Mucosa of gallbladder (tissue), 1 donor: ENCODE measurements at places on chromosomes 7 and 10. TPM values are rescaled to one million over a fixed set of nuclear protein-coding genes. Genes with fewer than 3 reads are reported as not detected.

DNA sequence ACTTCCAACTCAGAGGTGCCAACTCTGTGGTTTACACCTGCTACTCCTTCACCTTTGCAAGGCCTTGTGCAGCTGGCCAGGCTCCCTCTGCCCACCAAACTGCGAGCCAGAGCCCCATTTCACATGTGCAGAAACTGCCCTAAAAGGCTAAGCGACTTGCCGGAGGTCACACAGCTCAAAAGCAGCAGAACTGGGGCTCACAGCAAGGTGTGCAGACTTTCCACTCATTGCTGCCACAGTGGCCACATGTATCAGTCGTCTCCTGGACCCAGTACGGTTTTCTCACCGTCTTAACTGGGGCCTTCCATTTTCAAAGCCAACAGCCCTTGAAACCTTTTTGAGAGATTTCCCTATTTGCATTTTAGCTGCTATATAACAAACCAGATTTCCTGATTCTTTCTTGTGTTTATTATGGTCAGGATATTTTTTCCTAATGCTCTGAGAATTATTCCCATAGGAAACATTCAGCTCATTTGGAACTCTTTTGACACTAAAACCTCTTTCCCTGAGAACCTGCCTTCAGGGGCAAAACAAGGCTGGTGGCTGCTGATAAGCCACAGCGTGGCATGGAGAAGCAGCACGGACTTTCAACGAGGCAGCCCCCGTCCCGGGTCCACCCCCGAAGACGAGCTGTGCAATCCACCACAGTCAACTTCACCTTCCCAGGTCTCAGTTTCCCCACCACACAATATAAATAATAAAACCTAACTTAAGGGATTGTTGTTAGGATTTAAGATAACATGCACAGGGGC is 29.9 kb downstream of the SORBS1 start:
- DNase-seq = no peak

DNA sequence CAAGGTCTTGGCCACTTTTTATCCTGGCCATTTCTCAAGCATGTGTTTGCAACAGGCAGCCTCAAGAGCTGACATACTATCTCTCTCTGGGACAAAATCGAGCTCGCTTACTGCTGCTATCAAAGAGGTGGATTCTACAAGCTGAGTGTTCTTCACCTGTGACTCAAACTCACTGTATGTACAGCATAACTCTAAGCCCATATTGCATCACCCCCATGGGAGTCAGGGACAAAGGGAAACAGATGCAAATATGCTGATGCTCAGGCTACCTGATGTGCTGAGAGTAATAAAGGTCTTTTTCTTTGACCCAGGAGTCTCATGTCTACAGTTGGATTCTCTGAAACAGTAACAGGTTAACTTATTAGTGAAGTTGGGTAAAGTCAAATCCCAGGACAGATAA is 45.2 kb downstream of the PCLO start:
- no peak for DNase-seq

GRCh38 chr7:47807756-47808155 is 140.5 kb downstream of the PKD1L1 start:
- DNase-seq = no peak

DNA sequence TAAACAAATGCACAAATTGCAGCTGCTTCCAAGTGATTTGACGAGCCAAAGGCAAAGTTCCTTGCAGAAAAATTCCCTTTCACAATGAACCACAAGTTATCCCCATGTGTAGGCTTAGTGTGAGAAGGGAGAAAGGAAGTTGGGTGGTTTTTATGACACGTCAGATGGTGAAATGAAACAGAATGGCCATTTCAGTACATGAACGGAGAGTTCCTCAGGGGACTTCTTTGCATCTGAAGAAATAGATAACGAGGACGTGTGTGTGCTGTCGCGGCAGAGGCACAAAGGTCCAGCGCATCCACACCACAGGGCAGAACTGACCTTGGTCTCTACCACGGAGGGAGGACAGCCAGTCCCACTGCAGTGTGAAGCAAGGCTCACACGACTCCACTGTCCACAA is 135.9 kb downstream of the PAXIP1 start:
- no peak for DNase-seq

DNA sequence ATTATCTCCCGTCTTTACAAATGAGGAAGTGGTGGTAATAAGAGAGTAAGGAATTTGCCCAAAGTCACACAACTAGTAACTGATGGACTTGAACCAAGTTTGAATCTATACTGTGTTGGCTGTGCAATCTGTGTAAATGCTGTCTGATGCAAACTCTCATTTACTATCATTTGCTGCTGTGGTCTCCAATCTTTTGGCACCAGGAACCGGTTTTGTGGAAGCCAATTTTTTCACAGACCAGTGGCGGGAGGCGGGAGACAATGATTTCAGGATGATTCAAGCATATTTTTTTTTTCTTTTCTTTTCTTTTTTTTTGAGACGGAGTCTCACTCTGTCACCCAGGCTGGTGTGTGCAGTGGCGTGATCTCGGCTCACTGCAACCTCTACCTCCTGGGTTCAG is 450.0 kb upstream of the FZD8 start:
- no peak for DNase-seq

The FEZF1 gene
- 0.09 TPM for total RNA-seq

DNA sequence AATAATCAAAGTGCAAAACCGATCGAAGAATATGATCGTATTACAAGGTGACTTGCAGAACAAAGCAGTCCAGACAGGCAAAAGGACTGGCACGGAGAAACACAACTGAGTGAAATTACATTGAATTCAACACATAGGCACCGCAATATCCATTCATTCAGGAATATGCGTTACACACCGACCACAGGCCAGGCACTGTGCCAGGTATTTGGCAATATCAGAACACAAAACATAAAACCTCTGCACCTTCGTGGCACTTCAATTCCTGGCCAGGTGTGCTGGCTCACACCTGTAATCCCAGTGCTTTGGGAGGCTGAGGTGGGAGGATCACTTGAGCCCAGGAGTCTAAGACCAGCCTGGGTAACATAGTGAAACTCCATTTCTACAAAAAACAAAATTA is 187.9 kb downstream of the DIP2C start:
- DNase-seq = no peak

DNA sequence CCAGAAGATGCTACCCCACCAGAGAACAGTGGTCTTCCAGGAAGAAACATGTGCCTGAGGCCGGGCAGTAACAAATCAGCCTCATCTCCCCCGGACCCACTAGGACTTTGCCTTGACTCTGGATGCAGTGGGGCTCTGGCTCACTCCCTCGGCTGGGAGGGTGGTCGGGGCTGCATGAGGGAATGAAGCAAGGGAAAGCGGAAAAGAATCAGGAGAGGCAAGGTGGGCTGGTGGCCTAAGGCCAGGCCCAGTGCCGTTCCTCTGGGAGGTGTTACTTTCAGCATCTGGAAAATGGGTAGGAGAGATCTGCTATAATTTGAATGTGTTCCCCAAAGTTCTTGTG is 51.8 kb downstream of the CLEC2L start:
- no peak for DNase-seq

GRCh38 chr10:71454347-71454746 is 57.6 kb downstream of the CDH23 start:
- DNase-seq = no peak

DNA sequence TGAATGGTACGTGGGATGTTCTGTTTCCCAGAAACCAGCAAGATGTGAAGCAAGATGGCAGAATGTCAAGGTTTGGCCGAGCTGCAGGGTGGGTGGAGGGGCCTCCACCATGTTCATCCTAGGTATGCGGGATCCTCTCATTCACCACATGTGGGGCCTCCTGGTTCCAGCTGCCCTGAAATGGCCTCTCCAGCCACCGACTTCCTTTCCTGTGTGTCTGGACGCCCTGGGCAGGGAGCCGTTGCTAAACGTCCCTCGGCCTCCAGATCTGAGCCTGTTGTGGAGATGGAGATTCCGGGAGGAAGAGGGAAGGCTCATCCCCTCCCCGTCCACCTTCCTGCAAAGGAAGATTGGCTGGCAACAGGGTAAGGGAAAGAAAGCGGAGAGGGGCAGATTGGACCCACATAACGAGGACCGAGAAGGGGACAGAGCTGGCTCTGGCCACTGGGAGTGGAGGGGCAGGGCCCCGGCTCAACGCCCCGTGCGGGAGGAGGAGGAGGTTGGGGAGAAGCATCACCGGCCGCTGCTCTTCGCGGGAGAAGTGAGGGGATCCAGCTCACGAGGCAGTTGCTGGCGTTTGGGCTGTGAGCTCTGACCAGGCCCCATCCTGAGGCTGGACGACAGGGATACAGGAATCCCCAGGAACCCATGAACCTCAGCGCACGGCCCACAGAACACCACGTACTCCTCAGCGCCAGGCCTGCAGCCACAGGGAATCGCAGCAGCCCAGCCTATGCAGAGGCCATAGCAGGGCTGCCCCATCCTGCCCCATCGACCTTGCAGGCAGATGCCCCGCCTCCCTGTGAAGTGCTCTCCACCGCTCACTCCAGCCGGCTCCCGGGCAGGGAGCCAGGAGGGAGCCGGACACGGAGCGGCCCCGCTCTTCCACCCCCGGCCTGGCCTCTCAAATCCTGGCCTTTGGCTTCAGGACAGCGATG is 98.3 kb downstream of the FOXL3 start:
- no peak for DNase-seq

- no peak for DNase-seq
Observed at GRCh38 chr10:60856405-60856804, 78.1 kb downstream of the CDK1 start.

- DNase-seq = no peak
Observed at GRCh38 chr10:21529032-21529910, 3.8 kb upstream of the SKIDA1 start.

DNA sequence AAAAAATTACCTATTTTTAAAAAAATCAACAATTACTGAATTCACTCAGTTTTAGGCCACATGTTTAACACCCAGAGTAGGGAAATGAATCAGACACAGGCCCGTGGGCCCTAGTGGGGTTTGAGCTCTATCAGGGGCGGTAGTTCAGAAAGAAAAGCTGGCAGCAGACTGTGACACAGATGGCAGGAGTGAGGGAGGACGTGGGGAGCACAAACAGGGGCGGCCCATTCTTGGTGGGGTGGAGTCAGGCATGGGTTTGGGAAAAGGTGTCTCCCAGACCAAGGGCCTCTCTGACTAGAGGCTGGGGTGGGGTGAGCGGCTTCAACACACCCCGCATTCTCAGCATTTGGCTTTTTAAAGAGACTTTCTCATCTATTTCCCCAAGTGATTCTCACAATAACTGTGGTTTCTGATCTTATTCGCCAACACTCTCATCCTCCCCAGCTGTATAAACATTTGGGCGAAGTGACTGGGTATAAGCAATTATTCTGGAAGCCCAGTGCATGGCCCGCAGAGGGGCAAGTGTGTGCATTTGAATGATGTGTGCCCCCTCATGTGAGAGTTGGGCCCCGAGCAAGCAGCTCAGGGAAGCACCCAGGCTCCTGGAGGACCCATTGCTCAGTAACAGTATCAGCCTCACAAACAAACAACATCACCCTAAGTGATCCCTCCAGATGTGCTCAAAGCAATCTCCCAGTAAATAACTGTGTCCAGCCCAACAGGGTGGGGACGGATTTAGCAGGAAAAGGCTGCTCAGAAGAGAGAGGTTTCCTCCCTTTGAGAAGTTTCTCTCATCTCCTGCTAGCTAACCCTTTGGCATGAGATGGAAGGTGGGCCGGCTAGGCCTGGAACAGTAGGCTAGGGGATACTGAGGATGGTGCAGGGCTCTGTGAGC is 437.6 kb upstream of the ZMIZ1 start:
- DNase-seq = no peak

DNA sequence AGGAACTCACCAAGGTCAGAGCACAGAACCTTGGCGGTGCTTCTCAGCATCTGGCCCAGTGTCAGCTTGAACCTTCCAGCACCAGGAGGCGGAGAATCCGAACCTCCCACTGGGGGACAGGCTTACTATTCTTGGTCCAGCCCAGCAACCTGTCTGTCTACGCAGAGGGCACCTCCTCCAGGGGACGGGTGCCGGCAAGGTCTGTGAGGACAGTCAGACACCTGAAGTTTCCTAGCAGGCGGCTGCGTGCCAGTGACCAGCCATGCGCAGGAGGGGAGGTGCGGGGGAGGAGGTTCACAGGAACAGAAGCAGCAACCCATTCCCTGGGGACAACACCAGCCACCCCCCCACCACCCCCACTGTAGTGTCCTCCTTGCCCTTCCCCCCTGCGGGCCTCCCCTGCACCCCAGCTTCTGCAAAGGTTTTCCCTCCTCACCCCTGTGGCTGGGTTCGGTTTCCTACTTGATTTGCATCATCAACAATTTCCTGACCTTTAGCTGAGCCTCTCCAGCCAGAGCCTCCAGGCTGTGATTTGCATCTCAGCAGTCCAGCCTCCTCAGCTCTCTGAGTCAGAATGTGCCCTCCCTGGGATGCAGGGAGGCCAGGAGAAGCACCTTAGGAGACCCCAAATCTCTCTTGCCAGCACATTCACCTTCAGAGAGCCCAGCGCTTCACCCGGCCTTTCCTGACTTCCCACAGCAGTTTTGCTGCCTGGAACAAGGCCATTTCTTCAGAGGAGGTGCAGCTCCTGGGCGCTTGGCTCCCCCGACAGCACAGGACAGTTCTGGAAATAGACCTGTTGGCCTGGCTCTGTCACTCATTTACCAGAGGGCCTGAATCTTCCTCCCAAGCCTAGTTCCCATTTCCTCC is 107.5 kb upstream of the NPS start:
- peak; percentile 70 for DNase-seq

DNA sequence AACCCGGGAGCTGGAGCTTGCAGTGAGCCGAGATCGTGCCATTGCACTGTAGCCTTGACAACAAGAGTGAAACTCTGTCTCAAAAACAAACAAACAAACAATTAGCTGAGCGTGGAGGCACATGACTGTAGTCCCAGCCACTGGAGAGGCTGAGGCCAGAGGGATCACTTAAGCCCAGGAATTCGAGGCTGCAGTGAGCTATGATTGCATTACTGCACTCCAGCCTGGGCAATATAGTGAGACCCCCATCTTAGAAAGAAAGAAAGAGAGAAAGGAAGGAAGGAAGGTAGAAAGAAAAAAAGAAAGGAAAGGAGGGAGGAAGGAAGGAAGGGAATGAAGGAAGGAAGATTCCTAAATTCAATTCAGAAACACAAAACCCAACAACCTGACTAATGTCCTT is 141.3 kb upstream of the TNRC18 start:
- DNase-seq = no peak

GRCh38 chr7:48904975-48905374 is 19.4 kb upstream of the CDC14C start:
- DNase-seq = peak; percentile 19

The TRIM50 gene
- total RNA-seq = 1.3 TPM

- DNase-seq = no peak
Observed at GRCh38 chr7:90022213-90022612, 132.1 kb upstream of the STEAP1 start.

GRCh38 chr7:136911344-136911743 is 42.9 kb downstream of the CHRM2 start:
- DNase-seq = no peak

DNA sequence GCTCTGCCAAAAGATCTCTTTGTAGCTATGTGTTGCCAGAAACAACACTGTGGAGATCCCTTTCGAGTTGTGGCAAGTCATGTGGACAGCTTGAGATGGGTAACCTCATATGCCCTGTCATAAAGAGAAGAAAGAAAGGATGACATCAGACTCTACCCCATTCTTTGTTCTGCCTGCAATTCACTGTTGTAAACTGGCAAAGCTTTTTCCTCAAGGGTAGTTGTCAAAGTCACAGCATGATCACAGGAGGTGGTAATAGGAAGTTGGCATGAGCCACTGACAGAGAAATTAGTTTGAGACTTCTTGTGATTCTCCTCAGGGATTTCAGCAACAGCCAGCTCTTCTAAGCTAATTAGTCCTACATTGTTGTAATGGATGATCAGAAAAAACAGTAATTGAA is 19.4 kb upstream of the MINDY3 start:
- no peak for DNase-seq

- peak; percentile 13 for DNase-seq
Observed at GRCh38 chr10:125407000-125407502, 246.7 kb upstream of the CTBP2 start.
